ENCODE measurements at places on chromosomes 7 and 10. TPM values are rescaled to one million over a fixed set of nuclear protein-coding genes. Genes with fewer than 3 reads are reported as not detected.

The HTR5A gene
- 0.06 TPM for polyA plus RNA-seq

The TMEM178B gene
- polyA plus RNA-seq: 0.40 TPM

The GIMAP2 gene
- 10.4 TPM for polyA plus RNA-seq

The WNT2 gene
- polyA plus RNA-seq: 0.84 TPM

The GIMAP5 gene
- 4.7 TPM for polyA plus RNA-seq

The ADARB2 gene
- 1.8 TPM for polyA plus RNA-seq

The OR2A42 gene
- 1.1 TPM for polyA plus RNA-seq

The ATRNL1 gene
- polyA plus RNA-seq: 26.6 TPM

The GALNT17 gene
- polyA plus RNA-seq: 3.6 TPM

The NPC1L1 gene
- 2.4 TPM for polyA plus RNA-seq

All from right renal pelvis (tissue), 4 donors.